ENCODE measurements at places on chromosomes 5 and 9. TPM values are rescaled to one million over a fixed set of nuclear protein-coding genes. Genes with fewer than 3 reads are reported as not detected.

- no peak for DNase-seq
These were observed 402.3 kb upstream of the ADAMTS16 start for GRCh38 chr5:4737868-4738267.

GRCh38 chr5:19903611-19904010 is 84.4 kb downstream of the CDH18 start:
- no peak for DNase-seq

DNA sequence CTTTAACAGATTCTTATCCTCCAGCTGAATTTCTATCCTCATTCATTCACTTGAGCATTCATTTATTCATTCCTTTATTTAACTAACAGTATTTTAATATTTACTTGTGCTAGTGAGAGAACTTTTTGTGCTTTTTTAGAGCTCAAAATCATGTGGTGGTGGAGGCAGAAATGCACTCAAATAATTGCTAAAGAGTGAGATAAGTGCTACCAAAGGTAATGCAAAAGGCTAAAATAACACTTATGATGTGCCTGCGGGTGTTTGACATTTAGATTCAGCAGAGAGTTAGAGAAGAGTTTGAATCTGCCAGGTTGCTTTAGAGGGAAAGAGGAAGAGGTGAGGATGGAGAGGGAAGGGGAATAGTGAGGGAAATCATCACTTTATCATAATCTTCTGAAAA is 431.5 kb upstream of the EDIL3 start:
- no peak for DNase-seq

DNA sequence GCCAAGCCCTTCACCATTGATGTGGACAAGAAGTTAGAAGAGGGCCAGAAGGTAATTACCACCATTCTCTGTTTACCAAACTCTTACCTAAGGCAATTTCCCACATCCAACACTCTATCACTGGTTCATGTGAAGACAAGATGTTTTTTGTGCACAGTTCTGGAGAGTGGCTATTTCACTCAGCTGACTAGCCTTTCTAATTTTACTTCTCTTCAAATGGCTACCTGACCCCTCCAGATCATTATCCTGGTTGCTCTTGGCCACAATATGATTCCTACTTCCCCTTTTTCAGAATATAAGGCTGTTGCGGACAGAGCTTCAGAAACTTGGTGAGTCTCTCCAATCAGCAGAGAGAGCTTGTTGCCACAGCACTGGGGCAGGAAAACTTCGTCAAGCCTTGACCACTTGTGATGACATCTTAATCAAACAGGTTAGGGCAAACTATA is 7.1 kb downstream of the KIF20A start:
- no peak for DNase-seq

GRCh38 chr9:15349892-15350761 is 43.1 kb upstream of the TTC39B start:
- no peak for DNase-seq

DNA sequence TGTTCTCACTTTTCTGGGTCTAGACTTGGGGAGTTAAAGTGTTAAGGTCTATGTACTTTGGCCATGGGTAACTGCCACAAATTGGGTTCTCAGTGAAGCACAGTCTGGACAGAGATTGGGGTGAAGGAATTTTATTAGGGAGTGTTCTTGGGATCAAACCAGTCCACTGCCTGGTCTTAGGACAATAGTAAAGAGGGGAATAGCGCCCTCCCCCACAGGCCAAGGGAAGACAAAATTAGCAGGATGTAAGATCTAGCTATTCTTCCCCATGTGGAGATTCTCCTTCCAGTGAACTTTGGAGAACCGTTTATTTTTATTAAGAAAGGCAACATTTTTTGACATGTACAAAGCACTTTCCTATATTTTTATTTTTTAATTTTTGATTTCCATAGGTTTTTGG is 18.4 kb upstream of the RIC1 start:
- DNase-seq: no peak

DNA sequence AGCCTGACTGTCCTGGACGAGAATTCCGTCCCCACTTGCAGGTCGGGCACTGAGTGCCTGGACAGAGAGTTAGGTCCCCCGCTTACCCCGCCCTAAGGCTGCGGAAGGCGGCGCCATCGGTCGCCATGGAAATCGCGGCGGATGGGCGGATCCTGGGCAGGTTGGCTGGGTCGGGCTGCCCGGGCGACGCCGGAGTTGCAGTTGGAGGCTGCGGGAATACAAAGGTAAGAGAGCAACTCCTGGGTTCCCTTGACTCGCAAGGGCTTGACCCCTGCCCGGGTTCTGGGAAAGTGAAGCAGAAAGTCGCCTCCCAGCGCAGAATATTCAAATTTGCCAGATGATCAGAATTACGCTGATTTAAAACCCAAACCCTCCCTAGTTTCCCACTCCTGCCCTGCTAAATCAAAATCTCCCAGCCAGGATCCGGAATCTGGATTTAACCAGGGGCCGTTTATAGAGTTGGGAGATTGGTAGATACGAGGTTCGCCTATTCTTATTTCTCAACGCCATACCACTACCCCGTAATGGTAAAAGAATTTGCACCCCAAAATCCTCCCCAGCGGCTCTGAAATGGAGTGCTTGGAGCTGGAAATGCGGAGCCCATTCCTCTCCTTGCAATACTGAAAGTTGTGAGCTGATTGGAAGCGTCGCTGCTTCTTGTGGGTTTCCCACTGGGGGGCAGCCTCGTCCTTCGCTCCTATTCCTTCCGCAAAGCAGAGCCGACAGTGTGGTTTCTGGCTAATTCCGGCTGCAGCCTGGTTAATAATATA is 156.4 kb upstream of the RASEF start:
- peak; percentile 33 for DNase-seq

CENPK gene
- total RNA-seq: 110 TPM

DDX4 gene
- total RNA-seq: 0.61 TPM

PFDN1 gene
- 62.4 TPM for total RNA-seq

PCDHAC2 gene
- total RNA-seq: not detected

All from activated CD8-positive, alpha-beta T cell treated with anti-CD3 and anti-CD28 coated beads, Interleukin-2, amount 10 ng/mL, durations not matched to agents 7 days and 5 days (primary cell).